ENCODE measurements at places on chromosomes 6 and 20.

GRCh38 chr20:50056951-50057713 lies 55.8 kb downstream of the UBE2V1 start:
- DNase-seq, result no peak

DNA sequence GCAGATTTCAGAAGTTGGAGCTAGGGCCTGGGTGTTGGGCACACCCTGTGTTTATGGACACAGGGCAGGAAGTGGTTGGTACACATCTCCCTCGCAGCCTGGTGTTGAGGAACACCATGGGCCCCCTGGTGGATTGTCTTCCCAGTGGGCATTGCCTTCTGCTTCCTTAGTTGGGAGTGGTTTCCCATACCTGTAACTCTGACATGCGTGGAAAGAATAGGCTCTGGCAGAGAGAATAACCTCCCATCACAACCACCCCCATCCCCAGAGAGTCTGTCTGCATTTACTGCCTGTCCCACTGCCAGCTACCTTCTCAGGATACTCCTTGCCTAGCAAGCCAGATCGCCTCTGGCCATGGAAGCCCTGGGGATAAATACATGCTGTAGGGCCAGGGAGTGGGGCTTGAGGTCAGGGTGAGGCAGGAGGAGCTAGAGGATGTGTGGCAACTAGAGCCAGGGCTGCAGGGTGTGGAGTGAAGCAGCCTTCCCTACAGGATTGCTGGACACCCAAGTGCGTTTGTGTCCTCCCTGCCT lies 14.7 kb downstream of the LRRC73 start:
- DNase-seq, result peak; percentile 51

DNA sequence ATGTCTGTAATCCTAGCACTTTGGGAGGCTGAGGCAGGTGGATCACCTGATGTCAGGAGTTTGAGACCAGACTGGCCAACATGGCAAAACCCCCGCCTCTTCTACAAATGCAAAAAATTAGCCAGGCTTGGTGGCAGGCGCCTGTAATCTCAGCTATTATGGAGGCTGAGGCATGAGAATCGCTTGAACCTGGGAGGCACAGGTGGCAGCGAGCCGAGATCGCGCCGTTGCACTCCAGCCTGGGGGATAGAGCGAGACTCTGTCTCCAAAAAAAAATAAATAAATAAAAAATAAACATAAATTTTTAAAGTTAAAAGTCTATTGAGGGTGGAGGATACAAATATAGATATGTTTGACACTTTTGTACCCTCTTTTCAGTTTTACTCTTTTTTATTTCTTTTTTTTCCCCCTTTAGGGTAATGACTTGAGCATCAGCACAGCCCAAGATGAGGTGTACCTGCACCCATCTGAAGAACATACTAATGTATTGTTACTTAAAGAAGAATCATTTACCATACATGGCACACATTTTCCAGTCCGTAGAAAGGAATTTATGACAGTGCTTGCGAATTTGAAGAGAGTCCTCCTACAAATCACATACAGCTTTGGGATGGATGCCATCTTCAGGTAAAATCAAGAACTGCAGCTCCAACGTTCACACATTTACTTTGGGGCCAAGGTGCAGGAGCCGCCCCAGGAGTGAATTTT lies 368.9 kb downstream of the LAMA2 start:
- peak; percentile 51 for DNase-seq

- no peak for DNase-seq
Observed at GRCh38 chr20:25221592-25222460, 26.1 kb upstream of the PYGB start.

GRCh38 chr6:53263917-53264316 lies 84.8 kb downstream of the ELOVL5 start:
- no peak for DNase-seq

- no peak for DNase-seq
Observed at GRCh38 chr6:154466139-154466538, 44.3 kb downstream of the CNKSR3 start.

- peak; percentile 34 for DNase-seq
Observed at GRCh38 chr6:118551063-118552053, 3.3 kb downstream of the PLN start.

- DNase-seq, result no peak
Observed at GRCh38 chr6:33452496-33452895, 1.9 kb upstream of the ZBTB9 start.

DNA sequence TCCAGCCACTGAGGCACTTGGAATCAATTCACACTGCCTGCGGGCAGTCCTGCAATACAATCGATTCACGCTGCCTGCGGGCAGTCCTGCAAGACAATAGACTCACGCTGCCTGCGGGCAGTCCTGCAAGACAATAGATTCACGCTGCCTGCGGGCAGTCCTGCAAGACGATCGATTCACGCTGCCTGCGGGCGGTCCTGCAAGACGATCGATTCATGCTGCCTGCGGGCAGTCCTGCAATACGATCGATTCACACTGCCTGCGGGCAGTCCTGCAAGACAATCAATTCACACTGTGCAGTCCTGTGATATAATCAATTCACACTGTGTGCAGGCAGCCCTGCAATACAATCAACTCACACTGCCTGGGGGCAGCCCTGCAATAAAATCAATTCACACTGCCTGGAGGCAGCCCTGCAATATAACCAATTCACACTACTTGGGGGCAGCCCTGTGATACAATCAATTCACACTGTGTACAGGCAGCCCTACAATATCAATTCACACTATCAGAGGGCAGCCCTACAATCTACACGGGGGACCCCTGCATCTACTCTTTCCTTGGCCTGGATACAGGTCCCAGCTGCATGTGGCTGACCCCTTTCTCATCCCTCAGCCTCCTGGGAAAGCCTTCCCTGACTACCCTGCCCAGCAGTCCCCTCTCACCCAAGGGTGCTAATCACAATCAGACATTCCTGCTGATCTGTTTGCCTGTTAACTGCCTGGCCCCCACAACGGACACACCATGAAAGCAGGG lies 10.4 kb downstream of the TAF4 start:
- DNase-seq, result no peak
